ENCODE measurements at places on chromosomes 2 and 18.

DNA sequence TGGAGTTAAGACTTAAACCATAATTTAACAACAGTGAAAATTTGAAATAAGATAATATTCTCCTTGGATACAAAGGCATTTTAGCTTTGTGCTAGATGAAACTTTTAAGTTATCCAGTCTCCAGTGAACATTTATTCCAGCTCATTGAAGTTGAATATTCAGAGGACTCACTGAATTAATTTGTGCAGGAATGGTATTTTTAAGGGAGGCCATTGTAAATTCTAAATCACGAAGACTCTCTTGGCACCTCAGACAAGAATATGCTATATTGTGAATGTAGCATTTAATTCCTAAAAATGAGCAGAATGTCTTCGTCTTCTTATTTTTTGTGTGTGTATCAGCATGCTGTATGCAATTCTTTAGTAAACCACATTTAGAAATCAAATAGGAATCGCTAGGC is 731.7 kb upstream of the RAB6C start:
- DNase-seq = no peak

DNA sequence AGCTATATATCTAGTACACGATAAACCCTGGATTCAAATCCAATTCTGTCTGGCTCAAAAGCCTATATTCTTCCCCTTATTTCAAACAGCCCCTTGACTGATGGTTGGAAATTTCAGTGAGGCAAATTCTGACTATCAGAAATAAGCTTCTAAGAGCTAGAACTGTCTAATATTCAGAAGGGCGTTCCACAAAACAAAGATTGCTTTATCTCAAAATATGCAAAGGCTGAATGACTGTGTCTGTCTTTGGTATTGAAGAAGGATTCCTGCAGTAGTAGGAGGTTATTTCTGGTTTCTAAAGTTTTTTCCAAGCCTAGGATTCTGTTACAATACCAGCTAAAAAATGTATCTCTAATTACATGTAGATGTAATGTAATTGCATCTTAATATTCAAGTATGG is 31.1 kb downstream of the DRC1 start:
- no peak for DNase-seq

GRCh38 chr2:147542351-147542750 is 302.5 kb upstream of the ACVR2A start:
- DNase-seq = no peak

GRCh38 chr2:205273627-205274026 is 408.7 kb upstream of the NRP2 start:
- no peak for DNase-seq

- no peak for DNase-seq
These were observed 647.1 kb downstream of the GALR1 start for GRCh38 chr18:77896586-77897252.

GRCh38 chr2:20501974-20502373 is 55.1 kb downstream of the RHOB start:
- DNase-seq = no peak
